Ascending aorta (tissue), 2 donors: ENCODE measurements at places on chromosomes 16 and 17.

DNA sequence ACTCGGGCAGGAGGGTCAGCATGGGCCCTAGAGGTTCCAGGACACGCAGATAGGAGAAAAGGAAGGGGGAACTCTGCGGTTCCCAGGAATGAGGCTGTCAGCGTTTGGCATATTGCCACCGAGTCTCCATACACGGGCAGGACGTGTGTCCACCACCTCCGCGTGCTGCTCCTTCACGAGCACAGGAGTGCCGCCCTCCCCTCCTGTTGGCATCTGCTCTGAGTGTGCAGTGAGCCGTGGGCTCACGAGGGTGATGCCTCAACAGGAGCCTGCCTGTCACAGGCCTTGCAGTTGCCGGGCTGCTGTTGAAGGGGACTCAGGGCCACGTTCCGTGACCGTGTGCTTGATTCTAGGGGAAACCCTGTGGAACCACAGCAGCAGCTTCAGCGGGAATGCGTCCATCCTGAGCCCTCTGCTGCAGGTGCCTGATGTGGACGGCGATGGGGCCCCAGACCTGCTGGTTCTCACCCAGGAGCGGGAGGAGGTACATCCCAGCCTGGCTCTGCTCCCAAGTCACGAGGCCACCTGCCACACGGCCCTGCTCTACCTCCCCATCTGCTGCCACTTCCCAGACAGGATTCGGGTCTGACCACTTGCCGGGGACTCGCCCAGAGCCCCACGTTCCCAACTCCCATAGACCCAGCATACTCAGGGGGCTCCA, 14.6 kb downstream of the RGS11 start:
- DNase-seq, result no peak

- no peak for DNase-seq
Measured at GRCh38 chr17:57406131-57406980, 150.0 kb downstream of the MSI2 start.

DNA sequence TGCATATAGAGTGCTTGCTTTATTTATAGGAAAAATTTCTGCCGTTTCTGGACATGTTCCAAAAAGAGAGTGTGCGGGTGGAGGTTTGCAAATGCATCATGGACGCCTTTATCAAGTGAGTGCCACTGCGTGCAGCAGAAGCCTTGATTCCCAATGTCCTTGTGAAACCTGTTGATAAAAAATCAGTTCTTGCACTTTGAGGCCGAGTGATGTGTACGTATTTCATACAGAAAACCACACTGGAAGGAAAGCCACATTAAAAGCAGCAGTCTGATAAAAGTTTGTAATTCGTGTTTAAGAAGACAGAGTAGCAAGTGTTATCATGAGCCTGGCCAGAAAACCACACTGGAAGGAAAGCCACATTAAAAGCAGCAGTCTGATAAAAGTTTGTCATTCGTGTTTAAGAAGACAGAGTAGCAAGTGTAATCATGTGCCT, 78.0 kb downstream of the KNOP1 start:
- no peak for DNase-seq

- no peak for DNase-seq
Measured at GRCh38 chr16:89826531-89827382, 1.5 kb upstream of the SPIRE2 start.

- no peak for DNase-seq
Measured at GRCh38 chr17:61087024-61087423, 312.6 kb upstream of the TBX2 start.

DNA sequence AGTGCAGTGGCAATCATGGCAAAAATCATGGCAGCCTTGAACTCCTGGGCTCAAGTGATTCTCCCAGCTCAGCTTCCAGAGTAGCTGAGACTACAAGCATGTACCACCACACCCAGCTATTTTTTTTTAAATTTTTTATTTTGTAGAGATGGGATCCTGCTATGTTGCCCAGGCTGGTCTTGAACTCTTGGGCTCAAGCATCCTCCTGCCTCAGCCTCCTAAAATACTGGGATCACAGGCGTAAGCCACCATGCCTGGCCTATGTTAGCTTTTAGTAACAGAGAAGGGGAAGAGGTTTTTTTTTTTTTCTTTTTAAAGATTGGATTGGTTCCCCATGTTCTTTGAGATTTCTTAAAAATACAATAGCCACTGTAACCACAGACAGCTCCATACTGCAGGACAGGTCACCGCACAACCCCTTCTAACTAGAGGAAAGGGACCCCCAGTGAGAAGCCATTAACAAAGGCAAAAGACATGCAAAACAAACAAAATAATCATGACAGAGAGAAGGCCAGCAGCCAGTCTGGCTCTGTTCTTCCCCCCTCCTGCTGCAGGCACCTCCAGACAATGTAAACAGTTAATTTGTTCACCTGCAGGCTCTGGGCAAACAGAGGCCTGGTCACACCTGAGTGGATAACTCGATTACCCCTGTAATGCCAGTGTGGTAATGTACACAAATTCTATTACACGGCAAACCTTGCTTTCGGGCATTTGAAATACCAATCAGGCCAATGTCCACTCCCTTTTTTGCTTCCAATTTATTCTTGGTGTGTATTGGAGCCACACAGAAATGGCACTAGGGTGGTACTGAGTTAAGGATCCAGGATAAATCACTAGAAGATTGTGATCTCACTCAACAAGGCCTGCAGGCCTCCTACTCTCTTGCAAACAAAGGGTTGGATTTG, 52.9 kb downstream of the SNX11 start:
- DNase-seq, result no peak

- DNase-seq, result no peak
Measured at GRCh38 chr16:58384437-58385055, 7.7 kb upstream of the GINS3 start.

DNA sequence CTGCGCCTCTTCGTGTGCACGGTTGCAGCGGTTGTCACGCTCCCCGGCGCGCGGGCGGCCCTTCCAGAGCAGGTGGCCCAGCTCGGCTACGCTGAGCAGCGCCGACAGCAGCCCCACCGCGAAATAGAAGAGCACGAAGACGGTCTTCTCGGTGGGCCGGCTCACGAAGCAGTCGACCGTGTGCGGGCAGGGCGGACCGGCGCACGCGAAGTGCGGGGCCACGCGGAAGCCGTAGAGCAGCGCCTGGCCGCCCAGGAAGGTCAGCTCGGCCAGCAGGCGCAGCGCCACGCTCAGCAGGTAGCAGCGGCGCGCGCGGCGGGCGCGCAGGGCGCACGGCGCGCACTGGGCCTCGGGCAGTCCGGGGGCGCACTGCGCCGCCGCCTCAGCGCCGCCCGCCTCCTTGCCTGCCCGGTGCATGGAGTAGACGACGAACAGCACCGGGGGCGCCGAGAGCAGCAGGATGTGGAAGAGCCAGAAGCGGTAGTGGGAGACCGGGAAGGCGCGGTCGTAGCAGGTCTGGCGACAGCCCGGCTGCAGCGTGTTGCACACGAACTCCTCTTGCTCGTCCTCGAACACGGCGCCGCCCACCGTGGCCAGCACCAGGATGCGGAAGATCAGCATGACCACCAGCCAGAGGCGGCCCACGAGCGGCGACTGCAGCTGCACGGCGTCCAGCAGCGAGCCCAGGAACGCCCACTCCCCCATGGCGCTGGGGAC, 1.3 kb downstream of the GJD3 start:
- DNase-seq, result no peak

GRCh38 chr16:8611886-8612600, 9.5 kb upstream of the METTL22 start:
- DNase-seq, result no peak

GRCh38 chr16:54286366-54287130, at the start of gene IRX3:
IRX3 (minus strand) TSS chr16:54286787; CDS start chr16:54286050, 737 bp downstream.
- DNase-seq, result no peak

DNA sequence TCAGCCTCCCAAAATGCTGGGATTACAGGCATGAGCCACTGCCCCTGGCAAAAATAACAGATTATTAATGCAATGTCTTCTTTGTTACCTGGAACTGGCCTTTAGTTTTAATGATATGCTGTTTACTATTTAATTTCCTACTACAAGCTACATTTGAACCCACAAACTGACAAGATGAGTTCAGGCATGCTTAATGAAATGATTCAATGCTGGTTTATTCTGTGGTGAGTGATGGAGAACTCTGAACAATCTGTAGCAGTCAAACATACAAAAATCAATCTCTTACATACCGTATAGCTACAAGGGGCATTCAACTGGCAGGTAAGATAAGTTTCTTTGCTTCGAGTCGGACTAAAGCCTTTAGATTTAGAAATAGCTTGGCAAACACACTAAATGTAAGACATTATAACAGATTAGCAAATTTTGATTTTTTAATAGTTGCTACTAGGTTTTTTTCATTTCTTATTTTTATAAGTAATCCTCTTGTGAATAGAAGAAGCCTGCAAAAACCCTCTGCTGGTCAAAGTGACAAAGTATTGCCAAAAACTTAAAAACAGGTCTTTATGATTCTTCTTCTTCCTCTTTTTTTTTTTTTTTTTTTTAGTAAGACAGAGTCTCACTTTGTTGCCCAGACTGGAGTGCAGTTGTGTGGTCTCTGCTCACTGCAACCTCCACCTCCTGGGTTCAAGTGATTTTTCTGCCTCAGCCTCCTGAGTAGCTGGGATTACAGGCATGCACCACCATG, 138.5 kb downstream of the SSH2 start:
- no peak for DNase-seq

DNA sequence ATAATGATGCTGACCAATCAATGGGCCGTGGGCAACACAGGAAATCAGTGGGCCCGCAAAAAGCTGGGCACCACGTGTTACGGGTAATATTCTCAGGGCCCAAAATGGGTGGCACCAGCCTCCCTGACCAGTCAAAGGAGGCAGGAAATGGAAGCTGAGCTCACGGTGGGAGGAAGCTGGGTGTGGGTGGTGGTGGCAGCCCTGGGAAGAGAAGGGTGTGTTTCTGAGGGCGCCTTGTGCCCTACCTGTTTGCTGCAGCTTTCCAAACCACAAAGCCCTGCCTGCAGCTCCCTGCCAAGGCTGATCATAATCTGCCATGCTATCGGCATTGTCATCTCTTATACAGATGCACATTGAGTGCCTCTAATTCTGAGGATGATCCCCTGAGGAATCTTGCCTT, 457.9 kb downstream of the SLC39A11 start:
- DNase-seq, result no peak

DNA sequence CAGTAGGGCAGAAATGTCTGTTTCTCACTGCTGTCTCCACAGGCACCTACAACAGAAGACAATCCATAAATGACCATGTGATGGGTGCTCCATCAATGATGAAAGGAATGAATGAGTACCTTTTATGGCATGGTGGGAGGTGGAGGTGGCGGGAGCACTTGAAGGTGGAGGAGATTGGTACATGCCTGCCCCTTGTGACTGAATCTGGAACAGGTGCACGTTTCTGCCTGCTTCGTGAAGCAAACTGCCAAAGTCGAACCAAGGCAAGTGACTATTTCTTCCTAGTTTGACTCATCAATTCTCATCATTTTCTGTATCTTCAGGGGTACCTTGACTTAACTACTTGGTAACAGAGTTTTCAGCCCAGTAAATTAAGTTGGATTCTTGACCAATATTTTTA, 25.4 kb downstream of the CDRT15 start:
- DNase-seq, result no peak

DNA sequence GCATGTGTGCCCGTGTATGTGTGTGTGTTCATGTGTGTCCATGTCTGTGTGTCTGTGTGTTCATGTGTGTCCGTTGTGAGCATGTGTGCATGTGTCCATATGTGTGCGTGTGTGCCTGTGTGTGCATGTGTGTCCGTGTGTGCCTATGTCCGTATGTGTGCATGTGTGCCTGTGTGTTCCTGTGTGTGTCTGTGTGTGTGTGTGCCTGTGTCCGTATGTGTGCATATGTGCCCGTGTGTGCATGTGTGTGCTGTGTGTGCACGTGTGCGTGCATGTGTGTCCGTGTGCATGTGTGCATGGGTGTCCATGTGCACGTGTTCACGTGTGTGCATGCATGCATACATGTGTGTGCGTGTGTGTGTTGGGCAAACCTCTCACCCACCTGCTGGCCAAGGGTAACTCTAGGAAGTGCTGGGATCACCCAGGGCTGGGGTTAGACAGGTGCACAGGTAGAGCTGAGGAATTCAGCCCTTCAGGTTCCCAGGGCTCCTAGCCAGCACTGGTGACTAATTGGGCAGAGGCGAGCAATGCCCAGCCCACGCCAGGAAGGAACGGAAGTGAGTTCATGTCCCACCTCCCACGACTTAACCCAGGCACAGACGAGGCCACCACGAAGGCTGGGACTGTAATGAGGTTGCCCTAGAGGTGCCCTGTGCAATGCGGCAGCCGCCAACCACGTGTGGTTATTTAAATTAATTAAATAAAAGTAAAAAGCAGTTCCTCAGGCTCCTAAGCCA, 8.2 kb upstream of the CSNK1D start:
- DNase-seq, result no peak
